ENCODE measurements at places on chromosomes 4 and X. TPM values are rescaled to one million over a fixed set of nuclear protein-coding genes. Genes with fewer than 3 reads are reported as not detected.

- DNase-seq: no peak
These were observed 109.2 kb upstream of the NPY2R start for GRCh38 chr4:155099231-155099630.

DNA sequence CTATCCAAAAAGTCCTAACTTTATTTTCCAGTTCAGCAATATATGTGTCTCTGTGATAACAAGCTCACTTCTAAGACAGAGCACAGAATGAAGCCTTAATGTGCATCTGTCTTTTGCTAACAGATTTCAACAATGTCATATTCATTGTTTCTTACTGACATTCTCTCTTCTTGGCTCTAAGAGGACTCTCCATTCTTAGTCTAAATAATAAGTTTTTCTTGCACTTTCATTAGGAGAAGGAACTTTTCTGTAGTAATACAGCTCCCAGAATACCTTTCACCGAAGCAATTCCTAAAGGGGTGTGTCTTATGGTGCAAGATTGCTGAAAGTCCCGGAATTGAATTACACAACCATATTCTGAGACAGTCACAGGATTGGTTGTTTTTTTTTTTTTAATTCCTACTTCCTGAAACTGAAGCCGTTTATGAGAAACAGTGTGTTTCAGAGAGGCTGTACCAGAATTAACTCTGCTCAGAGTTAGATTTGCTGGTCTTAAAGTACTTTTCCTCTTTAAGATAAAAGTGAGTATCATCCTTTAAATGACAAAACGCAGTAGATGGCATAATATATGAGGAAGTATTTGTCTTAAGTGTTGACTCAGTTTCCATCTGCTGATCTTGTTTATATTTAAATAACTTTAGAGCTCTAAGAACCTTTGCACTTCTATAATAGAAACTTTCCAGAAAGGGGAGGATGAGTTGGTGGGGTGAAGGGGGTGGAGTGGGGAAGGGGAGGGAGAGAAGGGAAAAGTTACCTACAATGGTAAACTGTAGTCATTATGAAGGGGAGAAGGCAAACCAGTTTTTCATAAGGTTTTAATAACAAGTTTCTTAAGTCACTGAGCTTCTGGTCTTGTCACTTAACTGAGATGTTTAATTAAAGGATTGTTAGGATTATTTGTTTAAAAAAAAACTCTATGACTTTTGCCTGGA is at the start of gene ALPK1:
Gene ALPK1, plus strand, starts transcription at position 421 of the 932 bp plus-strand sequence.
- DNase-seq: no peak

- no peak for DNase-seq
These were observed 25.5 kb downstream of the TBC1D19 start for GRCh38 chr4:26609391-26609790.

- peak; percentile 61 for DNase-seq
These were observed 75.0 kb downstream of the MGST2 start for GRCh38 chr4:139740531-139741041.

The BANK1 gene
- 0.28 TPM for total RNA-seq

All from pancreas (tissue), 10 donors.